ENCODE measurements at places on chromosomes 7 and 10. TPM values are rescaled to one million over a fixed set of nuclear protein-coding genes. Genes with fewer than 3 reads are reported as not detected.

Gene KEL
- 3.8 TPM for polyA plus RNA-seq

Gene GHRHR
- 0.20 TPM for polyA plus RNA-seq

Gene AKR1C4
- polyA plus RNA-seq, result not detected

Gene NRCAM
- polyA plus RNA-seq, result 21.4 TPM

Gene LRRD1
- polyA plus RNA-seq, result 0.67 TPM

Gene OR6V1
- polyA plus RNA-seq, result not detected

DNA sequence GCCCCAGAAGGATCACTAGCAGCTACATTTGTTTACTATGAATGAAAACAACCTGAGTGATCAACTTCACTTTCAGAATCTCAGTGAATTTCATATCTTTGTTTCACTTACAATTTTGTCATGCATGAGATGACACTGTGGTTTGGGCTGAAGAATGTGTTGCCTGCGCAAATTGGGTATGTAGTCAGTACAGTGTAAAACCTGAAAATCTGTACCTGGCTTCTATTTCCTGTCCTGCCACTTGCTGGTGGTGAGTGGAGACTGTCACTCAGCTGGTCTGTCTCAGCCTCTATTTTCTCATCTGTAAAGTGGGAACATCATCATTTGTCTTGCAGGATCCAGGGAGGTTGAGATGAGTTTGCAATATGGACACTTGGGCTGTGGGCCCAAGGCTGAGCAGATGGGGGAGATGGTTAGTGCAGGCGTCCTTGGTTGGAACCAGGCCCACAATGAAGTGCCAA, 118.0 kb downstream of the WDFY4 start:
- DNase-seq, result no peak

DNA sequence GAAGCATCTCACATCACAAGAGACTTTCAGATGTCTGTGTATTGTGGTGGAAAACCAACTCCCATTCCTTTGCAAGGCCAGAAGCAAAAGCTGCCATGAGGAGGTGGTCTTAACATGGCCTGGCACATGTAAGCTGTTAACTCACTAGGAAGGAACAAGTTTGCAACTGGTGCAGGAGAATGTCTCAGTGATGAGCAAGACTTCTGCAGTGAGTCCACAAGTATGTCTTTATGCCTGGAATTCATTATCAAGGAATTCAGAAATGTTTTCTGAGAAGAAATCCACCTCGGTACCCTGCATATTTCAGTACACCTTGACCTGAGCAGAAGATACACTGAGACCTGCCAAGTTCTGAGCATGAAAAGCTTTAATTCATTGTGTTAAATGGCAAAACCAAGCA, 1033.1 kb downstream of the NRG3 start:
- DNase-seq, result no peak

DNA sequence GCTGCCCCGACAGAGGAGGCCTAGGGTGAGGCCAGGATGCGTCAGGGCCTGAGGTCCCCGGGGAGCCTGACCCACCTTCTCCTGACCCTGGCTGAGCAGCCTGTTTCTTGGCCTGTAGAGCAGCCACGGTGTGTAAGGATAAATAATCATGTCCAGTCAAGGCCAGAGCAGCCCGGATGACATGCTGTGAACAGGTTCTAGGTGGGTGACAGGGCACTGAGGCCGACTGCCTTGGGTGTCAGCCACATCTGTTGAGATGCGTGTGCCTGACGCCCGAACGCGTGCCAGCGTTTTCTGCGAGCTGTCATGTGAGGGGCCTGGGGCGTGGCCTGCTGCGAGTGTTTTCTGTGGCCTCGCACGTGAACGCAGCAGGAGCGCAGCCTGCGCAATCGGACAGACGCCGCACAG, 118.3 kb downstream of the FAM53B start:
- DNase-seq, result no peak

DNA sequence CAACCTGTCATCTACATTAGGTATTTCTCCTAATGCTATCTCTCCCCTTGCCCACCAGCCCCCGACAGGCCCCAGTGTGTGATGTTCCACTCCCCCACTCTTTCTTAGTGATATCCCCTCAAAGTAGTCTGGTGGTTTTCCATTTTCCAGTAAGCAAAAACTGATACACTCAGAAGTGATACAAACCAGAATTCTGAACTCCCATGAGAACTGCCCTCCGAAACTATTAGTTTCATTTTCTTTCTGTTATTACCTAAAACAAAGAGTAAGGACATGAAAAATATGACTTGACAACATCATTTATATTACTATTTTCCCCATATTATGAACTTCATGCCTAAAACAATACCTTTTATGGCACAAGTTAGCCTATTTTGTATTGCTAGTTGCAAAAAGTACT, 175.0 kb downstream of the OTUD1 start:
- no peak for DNase-seq

DNA sequence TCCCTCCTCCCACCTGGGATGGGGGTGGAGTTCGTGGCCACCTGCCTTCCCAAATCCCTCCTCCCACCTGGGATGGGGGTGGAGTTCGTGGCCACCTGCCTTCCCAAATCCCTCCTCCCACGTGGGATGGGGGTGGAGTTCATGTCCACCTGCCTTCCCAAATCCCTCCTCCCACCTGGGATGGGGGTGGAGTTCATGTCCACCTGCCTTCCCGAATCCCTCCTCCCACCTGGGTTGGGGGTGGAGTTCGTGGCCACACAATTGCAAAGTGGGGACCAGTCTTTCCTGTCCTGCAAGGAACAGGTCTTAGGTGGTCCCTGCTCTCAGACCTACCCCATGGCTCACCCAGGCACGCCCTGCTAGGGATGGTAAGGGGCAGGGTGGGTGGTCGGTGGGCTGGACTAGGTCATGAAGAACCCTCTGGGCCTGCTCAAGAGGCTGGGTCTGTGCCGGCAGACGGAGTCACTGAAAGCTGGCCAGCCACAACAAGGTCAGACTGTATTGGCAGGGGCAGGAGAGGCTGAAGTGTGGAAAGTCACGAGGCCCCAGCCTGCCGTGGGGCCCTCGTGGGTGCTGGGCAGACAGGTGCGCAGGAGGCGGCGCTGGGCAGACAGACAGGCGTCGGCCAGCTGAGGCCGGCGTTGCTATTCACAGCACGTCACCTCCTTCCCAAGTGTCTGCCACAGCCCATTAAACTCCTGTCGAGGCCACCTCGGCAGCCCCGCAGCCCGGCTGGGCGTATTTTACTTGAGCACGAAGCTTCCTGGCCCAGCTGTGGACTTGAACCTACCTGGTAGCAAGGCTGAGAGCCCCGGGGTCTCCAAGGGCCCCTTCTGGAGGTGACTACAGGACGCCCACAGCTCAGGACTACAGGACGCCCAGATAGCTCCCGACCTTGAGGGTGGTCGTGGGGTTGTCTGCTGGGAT, 4.1 kb downstream of the KNDC1 start:
- DNase-seq, result no peak

DNA sequence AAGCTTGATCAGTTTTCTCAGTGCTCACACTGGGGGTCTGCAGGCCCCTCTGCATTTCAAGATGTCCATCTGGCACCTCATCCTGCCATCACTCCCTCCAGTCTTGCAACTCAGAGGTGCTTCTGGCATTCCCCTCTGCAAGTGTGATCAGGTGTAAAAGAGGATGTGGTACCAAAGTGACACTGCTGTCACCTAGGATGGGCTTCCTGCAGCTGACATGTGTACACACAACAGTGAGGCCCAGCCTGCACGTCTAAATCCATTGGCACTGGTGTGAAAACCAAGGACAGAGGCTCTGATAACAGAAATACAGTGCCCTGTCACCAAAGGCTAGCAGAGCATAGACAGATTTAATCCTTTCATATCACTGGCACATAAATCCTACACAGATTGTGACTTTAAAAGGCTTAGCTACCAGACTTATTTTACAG, 162.5 kb upstream of the CELF2 start:
- no peak for DNase-seq

GRCh38 chr10:114697061-114697598, 39.1 kb upstream of the ABLIM1 start:
- DNase-seq, result no peak

GRCh38 chr7:47373871-47374451, 207.9 kb downstream of the TNS3 start:
- no peak for DNase-seq

DNA sequence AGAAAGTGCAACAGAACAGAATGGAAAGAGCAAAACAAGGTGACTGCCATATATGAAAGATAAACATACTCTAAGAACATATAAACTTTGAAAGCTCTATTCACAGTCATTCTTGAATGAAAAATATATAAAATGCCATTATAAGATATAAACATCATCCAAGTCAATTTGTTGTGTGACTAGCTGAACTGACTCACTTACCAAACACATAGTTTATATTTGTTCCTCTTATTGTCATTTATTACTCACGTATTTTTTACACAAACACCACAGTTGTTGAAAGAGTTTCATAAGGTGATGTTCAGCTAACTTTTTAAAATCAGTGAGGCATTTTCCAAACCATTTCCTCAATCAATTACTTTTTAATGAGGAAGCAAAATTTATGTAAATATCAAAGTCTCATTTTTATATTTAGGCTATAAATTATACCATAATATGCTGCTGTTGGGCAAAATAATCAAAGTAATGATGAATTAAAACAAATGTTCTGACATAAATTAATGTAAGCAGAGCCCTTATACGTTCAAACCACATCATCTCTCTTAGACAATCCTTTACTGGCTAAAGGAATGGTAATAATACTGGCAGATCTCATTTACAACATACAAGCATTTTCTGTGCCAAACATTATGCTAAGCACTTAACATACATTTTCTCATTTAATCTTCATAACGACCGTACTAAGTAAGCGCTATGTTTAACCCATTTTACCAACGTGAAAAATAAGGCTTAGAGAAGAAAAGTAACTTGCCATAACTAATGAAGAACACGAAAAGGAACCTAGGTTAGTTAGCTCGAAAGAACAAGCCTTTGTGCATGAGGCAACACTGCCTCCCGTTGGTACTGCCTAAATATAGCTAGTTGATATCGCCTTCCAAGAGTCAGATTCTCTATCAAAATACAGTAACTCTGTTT, 7.3 kb downstream of the LRRN3 start:
- no peak for DNase-seq

- DNase-seq, result no peak
Measured at GRCh38 chr7:123844712-123845219, at the start of gene HYAL4. Gene HYAL4 (plus strand): TSS chr7:123845169. CDS start chr7:123868274, 23,105 bp downstream.

- DNase-seq, result no peak
Measured at GRCh38 chr7:26375726-26376174, 84.1 kb downstream of the SNX10 start.

DNA sequence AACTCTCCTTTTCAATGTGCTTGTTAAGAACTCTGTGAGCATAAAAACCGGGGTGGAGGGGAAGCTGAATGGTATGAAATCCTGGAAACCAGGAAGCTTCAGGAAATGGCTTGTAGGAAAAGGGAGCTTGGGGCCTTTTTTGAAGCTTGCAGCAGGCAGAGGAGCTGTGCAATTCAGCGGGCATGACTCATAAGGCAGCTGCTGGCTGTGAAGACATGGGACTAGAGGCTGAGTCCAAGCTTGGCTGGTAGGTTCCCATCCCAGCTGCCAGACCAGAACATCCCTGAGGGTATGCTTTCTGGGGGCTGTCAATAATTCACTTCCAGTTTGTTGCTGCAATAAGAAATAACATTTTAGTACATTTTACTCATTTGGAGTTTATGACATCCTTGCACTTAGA, 36.8 kb upstream of the CDC14C start:
- DNase-seq, result no peak

GRCh38 chr10:101752241-101752640, 23.7 kb downstream of the FGF8 start:
- DNase-seq, result no peak

Measured in left renal pelvis (tissue), 4 donors.